ENCODE measurements at places on chromosomes 3 and 15.
A peak's percentile ranks its signal among the peaks of the same experiment; 100 is the strongest.

DNA sequence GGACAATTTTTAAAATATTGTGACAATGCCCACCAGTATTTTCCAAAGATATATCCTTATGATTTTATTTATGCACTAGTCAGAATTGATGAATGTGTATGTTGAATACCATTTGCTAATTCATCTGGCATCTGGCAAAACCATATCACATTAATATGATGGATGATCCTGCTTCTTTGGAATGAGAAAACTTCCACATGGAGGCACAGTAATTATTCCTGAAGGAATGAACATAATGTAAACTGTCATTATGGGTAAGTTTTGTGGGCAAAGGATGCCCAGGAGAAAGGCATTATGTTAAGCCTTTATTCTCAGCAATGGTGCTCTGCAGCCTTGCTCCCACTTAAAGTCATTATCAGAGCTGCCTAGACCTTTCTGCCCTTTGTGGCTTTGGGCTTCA lies 113.0 kb upstream of the MME start:
- DNase-seq = no peak

- no peak for DNase-seq
These were observed 259.8 kb downstream of the MAGI1 start for GRCh38 chr3:65778968-65779367.

- DNase-seq = no peak
These were observed 65.8 kb downstream of the SV2B start for GRCh38 chr15:91165850-91166249.

- DNase-seq = no peak
These were observed 628.1 kb downstream of the IGSF11 start for GRCh38 chr3:118406562-118406961.

DNA sequence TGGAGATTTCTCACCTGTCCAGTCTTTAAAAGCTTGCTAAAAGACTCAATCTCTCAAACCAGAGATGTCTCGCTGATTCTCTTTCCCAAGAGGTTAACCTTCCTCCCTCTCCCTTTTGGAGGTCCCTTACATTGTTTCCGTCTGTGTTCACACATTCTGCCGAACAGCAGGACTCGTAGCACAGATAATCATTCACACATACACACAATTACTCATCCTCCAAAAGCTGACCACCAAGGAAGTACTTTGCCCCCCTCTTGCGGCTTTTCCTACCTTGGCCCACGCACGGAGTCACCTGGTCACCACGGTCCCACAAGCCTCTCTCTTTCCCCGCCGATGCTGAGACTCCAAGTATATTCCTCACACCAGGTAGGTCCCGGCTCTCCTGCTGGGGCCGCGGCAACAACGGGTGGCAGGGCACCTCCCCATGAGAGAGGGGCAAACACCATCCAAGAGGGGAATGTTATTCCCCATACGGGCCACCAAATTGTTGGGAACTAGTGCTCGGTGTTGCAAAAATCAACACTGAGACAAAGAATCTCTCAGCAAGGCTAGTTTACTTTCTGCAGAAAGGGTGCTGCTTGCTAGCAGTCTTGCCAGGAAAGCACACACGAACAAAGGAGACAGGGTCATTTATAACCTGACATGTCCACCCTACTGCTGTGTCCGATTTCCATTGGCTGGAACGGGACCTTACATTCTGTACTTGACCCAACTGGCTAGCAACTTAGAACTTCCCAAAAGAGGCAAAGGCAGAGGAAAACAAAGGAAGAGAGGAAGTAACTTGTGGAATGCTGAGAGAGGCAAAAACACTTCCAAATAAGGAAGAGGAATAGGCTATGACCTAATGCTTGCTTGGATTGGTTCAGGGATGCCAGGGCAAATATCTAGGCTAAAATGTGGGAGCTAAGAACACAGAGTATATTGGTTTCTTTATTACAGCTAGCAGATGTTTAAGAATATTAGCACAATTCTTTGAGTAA lies 102.1 kb upstream of the NECTIN3 start:
- no peak for DNase-seq

- no peak for DNase-seq
These were observed 14.1 kb downstream of the GPD1L start for GRCh38 chr3:32120471-32120870.

DNA sequence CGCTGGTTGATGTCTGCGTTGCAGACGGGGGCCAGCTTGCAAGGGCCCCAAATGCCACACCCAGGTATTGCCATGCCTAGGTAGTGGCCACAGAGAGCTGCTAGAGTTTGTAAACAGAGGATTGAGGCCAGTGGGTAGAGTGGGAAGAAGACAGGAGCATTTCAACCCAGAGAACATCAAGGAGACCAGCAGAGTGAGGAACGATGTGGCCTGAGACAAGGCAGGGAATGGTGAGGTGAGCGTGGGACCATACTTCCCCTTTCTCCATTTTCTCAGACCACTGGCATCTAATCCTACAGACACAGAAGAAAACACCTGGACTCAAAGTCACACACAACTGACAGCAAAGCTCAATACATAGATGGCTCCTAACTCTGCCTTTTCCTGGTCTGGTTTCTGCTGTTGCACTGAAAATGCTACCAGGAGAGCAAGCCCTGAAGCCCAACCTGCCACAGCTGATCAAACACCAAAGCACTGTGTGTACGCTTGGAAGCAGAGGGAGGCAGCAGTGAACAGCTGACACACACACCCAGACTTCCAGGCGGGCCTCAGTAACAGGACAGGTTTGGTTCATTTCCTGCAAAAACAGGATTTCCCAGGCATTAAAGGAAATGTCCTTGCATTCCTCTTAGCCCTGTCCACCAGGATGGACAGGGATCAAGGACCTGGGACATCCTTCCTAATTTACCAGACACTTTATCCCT lies 1.6 kb downstream of the FAM174B start:
- peak; percentile 62 for DNase-seq

GRCh38 chr3:66110840-66111239 lies 72.1 kb upstream of the MAGI1 start:
- no peak for DNase-seq

- DNase-seq = no peak
These were observed 309.8 kb upstream of the DCBLD2 start for GRCh38 chr3:99211309-99211708.

DNA sequence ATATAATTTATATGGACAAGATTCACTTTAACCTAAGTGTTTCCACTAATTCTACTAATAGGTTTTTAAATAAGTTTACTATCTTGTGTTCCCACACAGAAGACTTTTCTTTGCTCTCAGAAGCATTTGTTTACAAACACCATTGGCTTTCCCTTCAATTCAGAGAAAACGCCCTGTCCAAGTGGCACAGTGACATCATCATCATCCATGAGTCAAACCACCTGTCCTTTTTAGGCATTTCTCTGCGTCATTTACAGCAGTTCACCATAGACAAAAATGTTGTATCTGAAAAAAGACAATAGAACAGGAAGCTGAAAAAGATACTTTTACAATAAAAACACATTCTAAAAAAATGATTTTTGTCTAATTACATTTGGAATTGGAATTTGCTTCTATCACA lies 9.3 kb upstream of the BCL2L10 start:
- DNase-seq = no peak

GRCh38 chr3:13106308-13107001 lies 33.2 kb upstream of the IQSEC1 start:
- DNase-seq = no peak

GRCh38 chr3:41180396-41180795 lies 18.9 kb upstream of the CTNNB1 start:
- DNase-seq = no peak

- DNase-seq = no peak
These were observed 26.2 kb downstream of the ARPP21 start for GRCh38 chr3:35665390-35666055.

- DNase-seq = no peak
These were observed 49.4 kb upstream of the TNFAIP8L3 start for GRCh38 chr15:51144021-51144532.

DNA sequence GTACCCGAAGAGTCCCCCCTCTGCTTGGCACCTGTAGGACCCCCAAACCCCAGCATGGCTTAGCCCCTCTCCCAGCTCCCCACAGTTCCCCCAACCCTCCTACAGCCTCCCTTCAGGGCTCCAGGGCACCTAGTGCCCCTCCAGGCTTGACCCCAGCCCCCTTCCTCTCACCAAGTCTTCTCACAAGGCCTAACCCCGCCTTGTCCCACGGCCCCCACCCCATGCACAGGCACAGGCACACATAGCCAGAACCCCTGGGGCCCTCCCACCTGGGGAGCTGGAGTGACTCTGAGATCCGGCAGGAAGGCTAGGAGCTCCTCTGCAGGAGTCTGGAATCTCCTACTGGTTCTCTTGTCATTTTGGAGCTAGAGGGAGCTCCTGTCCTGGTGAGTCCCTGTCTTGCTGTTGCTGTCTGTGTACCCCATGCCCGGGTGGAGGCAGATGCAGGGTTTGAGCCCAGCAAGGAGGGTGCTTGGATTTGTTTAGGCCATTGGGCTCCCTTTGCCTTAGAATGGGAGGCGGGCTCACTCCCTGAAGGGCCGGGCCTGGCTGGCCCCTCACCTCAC lies 39.6 kb downstream of the KLF13 start:
- no peak for DNase-seq

GRCh38 chr3:24164967-24165602 lies 220.0 kb downstream of the NR1D2 start:
- DNase-seq = no peak

DNA sequence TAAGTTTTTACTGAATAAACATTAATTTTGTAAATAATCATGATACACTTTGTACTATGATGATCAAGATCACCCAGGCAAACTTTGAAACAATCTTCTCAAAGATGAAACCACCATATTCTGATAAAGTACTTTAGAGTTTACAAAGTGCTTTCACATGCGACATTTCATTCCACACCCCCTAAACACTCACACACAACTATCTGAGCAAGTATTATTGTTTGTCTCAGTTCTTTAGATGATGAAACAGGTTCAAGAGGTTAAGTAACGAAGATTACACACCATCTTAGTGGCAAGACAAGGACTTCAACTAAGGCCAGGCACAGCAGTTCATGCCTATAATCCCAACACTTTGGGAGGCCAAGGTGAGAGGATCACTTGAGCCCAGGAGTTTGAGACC lies 37.6 kb downstream of the ZNF148 start:
- no peak for DNase-seq

- no peak for DNase-seq
These were observed 41.4 kb upstream of the CA12 start for GRCh38 chr15:63422891-63423590.

GRCh38 chr15:38189671-38190295 lies 62.9 kb upstream of the SPRED1 start:
- DNase-seq = no peak

DNA sequence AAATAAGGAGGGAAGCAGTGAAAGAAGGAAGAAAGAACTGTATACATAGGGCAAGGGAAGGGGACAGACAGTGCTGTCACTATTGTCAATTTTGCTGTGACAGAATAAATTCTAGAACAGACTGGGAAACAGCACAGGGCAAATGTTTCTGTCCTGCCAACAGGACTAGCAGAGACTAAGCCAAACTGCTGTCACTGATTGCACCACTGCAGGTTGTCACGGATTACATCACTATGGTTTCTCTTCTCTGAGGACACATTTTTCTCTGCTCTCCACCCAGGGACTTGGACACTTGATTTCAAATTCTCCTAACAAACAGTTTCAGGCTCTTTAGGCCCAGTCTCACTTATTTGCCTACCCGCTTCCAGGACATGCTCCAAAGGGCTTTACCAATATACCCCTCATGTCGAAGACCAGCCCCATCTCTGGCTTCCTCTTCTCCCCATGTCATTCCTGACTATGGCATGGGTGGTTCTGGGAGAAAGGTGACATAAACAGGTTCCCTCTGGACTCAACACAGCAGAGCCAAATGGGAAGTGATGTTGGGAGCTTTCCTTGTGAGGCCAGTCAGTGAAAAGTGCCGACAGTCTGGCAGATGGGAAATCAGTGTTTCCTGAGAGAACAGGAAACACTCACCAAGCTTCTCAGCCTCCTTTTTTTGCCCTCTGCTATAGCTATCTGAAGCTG lies 70.2 kb upstream of the ST3GAL6 start:
- no peak for DNase-seq

- no peak for DNase-seq
These were observed 12.3 kb upstream of the BDH1 start for GRCh38 chr3:197567904-197568681.

DNA sequence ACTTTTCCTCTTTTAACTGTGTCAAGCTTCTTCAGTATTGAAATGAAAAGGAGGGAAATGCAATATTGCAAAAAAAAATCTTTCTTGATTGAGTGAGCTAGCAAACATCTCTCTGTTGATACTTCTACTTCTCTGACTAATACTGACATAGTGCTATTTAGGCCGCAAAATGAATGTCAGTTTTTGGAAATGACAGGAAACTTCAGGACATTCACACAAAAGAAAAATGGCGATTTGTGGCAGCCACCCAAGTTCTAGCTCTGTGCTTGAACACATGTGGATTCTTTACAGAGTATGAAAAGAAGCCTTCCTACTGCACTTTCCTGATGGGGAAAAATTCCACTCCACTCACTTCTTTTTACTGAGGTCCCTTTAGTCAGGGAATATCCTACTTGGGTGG lies 486.8 kb upstream of the ALCAM start:
- no peak for DNase-seq

DNA sequence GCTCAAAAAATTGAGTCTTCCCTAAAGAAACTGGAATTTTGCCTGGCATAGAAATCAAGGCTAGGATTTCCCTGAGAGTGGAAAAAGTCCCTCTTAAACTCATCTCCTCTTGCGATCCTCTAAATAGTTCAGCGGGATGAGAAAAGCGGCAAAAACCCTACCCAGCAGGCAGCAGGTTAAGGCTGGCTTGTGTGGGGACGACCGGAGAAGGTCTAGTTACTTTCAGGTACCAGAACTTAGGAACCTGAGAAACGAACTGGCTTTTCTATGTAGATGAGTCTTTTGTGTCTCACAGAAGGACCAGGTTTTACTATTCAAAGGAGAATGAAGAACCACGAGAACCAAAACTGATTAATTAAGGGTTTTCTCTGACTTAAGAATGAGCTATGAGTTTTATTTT lies 523.7 kb upstream of the TGFBR2 start:
- no peak for DNase-seq

DNA sequence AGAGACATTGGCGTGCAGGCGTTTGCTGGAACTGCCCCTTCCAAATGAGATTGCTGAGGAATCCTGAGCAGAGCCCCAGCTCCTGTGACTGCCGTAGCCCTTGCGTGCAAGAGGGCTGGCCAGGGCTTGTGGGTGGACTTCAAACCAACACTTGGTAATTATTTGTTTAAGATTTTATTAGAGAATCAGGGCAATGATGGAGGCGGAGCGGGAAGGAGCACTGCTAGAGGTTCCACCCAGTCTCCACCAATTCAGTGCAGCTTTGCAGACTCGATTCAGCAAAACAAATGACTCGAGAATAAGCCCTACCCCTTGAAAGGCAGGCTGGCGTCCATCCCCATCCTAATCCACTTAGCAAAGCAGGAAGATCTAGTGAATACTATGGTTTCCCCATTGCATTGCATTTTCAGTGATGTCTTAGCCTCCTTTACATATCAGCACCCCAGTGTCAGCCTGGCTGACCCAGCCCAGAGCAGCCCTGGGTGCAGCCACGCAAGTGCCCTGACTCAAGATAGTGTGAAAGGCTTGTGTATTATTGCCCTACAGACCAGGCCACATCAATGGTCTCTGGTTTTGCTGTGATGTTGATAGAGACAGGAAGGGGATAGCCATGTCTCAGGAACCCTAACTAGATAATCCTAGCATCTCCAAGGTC lies 26.0 kb downstream of the GLDN start:
- no peak for DNase-seq

GRCh38 chr15:40427188-40427587 lies 13.6 kb upstream of the BAHD1 start:
- DNase-seq = no peak

GRCh38 chr3:46090161-46090591 lies 62.9 kb upstream of the XCR1 start:
- no peak for DNase-seq
